AG10803 (cell line): ENCODE measurements at places on chromosomes 5 and 9.

- no peak for DNase-seq
Measured at GRCh38 chr5:329768-330167, 8.3 kb downstream of the AHRR start.

DNA sequence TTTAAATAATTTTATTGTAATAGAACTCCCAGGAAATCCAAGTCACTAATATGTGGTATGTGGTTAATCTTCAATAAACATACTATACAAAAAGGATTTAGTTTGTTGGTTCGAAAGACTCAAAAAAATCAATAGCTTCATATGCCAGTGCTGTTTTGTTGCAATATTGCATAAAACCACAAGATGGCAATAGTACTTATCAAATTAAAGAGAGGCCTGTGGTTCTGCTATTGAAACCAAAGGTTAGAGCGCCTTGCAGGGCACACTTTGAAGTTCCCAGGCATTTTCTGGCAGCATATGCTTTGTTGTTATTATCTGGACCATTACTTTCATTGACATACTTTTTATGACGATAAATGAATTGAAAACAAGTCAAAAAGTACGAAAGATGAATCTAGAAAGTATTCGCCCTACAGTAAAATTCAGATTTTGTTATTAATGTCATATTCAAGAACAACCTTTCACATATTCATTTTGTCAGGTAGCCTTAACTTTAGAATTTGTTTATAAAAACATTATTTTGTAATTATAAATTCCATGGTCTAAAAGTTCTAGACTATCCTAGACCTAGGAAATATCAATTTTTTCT lies 316.3 kb downstream of the MCTP1 start:
- DNase-seq = peak; percentile 69

GRCh38 chr9:587527-587926 lies 254.0 kb upstream of the DMRT1 start:
- no peak for DNase-seq

GRCh38 chr9:20428976-20429375 lies 193.3 kb downstream of the MLLT3 start:
- DNase-seq = no peak

DNA sequence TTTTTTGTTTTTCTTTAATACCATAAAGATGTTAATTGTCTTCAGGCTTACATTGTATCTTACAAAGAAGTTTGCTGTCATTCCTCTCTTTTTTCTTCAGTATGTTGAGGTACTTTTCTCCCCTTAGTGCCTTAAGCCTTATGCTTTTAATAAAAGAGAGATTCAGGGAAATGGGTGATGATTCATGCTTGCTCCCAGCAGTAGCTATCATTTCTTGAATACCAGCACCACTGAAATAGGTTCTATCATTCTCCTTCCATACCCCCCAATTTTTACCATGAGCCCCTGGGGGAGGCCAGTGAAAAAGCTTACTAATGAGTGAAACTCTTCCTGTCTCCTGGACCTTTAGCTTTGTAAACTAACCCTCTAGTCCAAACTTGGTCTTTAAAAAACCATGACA lies 165.0 kb downstream of the FBXL7 start:
- peak; percentile 53 for DNase-seq
